ENCODE measurements at places on chromosomes 3 and 15. TPM values are rescaled to one million over a fixed set of nuclear protein-coding genes. Genes with fewer than 3 reads are reported as not detected.

DNA sequence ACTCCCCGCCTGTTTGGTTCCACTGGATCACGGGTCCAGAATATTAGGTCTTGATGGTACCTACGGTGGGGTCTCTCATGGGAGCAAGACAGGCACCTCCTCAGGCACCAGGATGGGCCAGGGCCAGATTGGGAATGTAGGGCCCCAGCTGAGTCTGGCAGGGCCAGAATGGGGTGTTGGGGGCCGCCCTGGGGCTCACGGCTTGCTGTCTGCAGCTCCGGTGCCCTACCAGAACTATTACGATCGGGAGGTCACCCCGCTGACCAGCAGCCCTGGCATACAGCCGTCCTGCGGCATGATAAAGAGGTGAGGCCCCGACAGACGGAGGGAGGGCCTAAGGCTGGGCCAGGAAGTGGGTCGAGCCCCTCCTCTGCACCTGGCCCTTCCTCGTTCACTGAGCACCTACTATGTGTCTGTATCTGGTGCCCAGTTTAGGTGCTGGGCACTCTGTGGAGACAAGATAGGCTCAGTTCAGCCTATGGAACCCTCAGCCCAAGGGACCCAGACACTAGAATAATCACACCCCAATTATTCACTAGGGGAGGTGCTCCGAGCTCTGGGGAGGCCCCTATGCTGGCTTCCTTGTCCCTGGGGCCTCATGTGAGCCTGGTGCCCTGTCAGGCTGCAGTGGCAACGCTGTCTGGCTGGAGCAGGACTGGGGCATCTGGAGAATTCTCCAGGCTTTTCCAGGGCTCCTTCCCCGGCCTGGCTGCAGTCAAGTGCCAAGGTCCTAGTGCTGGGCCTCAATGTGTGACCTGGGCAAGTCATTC is 37.9 kb downstream of the PSTPIP1 start:
- no peaks in the 10 kb centered on the region for H3K27me3 ChIP-seq
- no peak overlapping the region for H3K27ac ChIP-seq
- H3K4me3 ChIP-seq, result no peak overlapping the region

DNA sequence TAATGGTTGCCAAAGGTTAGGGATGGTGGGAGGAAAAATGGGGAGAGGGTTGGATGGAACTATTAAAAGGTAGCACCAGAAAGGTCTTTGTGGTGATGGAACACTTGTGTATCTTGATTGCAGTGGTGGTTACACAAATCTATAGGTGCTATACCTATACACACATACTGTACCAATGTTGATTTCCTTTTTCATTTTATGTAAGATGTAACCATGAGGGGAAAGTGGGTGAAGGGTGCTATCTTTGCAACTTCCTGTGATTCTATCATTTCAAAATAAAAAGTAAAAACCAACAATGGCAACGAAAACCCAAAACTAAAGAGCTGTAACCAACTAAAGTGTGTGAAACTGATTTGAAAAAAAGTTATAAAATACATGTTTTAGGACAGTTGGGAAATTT is 761 bp upstream of the ZNF35 start:
- H3K36me3 ChIP-seq, result peaks cover 27% of the 10 kb centered on the region
- no peak overlapping the region for H3K27ac ChIP-seq
- H3K27me3 ChIP-seq, result no peaks in the 10 kb centered on the region
- peaks cover 10% of the 10 kb centered on the region for H3K4me1 ChIP-seq

- H3K4me1 ChIP-seq, result no peaks in the 10 kb centered on the region
- H3K27me3 ChIP-seq, result no peaks in the 10 kb centered on the region
Measured at GRCh38 chr15:94780166-94780565, 548.8 kb downstream of the MCTP2 start.

- no peaks in the 10 kb centered on the region for H3K27me3 ChIP-seq
- no peak overlapping the region for H3K4me3 ChIP-seq
- H3K36me3 ChIP-seq, result no peaks in the 10 kb centered on the region
Measured at GRCh38 chr15:61118885-61119284, 110.2 kb downstream of the RORA start.

DNA sequence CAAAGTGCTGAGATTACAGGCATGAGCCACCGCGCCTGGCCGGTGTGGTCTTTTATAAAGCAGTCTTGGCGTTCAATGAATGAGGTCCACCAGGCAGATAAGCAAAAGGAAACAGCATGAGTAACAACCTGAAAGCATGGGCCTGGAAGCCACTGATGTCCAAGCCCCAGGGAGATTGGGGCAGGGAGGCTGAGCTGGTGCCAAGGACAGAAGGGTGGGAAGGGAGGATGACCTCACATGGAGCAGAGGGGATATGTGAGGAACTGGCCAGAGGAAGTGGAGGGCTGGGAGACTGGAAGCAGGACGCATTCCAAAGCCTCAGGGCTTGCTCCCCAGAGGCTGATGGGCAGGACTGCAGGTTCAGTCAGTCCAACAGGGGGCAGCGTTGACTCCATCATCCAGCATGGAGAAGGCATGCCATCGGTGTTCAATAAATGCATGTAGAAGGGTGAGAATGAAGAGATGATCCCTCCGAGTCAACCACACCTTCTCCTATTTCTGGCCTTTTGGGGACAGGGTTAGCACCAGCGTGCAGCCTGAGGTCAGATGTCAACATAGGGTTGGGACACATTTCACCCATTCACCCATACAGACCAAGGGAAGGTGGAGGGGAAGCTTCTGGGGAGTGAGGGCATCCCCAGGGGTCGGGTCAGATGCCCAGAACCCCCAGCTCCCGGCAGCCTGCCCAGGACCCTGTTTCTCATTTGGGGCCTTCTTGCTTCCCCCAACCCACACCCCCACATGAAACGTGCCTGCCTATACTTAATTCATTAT is 14.8 kb downstream of the MYL3 start:
- no peaks in the 10 kb centered on the region for H3K36me3 ChIP-seq
- H3K4me1 ChIP-seq, result peaks cover 21% of the 10 kb centered on the region
- peaks cover 19% of the 10 kb centered on the region for H3K27me3 ChIP-seq
- peak; percentile 9 for DNase-seq
- H3K27ac ChIP-seq, result no peak overlapping the region

- no peak for DNase-seq
- H3K36me3 ChIP-seq, result no peaks in the 10 kb centered on the region
- no peak overlapping the region for H3K27ac ChIP-seq
- H3K27me3 ChIP-seq, result no peaks in the 10 kb centered on the region
- no peak overlapping the region for H3K4me3 ChIP-seq
Measured at GRCh38 chr15:74208901-74209559, 6.4 kb upstream of the STRA6 start.

DNA sequence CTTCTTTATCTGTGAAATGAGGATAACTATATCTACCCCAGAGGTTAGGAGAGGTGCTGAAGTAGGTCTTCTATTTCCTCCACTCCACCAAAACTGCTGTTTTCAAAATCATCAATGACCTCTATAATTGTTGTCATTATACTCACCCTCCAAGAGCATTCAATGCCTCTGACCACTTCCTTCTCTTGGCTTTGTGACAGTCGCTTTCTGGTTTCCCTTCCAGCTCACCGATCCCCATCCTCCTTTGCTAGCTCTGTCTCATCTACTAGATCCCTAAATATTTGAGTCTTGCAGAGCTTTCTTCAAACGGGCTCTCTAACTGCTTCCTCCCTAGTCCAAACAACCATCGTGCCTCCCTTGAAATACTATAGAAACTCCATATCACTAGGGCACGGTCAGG is 153.5 kb downstream of the RPLP1 start:
- no peaks in the 10 kb centered on the region for H3K27me3 ChIP-seq
- no peaks in the 10 kb centered on the region for H3K36me3 ChIP-seq
- H3K27ac ChIP-seq, result peak overlapping the region; percentile 40
- DNase-seq, result peak; percentile 46

- H3K4me1 ChIP-seq, result peaks cover 82% of the 10 kb centered on the region
- peak overlapping the region; percentile 63 for H3K27ac ChIP-seq
- peak; percentile 75 for DNase-seq
- no peaks in the 10 kb centered on the region for H3K36me3 ChIP-seq
- peak overlapping the region; percentile 12 for H3K4me3 ChIP-seq
Measured at GRCh38 chr15:49718234-49718633, 97.4 kb downstream of the DTWD1 start.

DNA sequence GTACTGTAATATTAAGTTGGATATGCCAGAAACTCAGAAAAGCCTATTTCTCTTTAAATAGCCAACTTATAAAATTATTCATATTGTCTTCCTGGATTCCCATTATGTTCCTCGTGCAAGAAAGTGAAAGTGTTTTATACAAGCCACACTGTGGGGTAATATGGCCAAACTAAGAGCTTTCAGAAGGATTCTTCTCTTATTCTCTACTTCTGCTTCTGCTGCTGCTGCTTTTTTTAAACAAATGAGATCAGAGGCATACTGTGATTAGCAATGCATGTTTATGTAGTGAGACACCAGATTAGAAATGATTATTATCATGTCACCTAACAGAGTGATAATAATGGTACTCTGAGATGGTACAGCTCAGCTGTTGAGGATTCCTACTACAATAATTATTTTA is 1026.5 kb upstream of the CFAP20DC start:
- no peaks in the 10 kb centered on the region for H3K27me3 ChIP-seq
- H3K27ac ChIP-seq, result peak overlapping the region; percentile 49
- H3K4me1 ChIP-seq, result no peaks in the 10 kb centered on the region
- peak; percentile 1 for DNase-seq
- H3K36me3 ChIP-seq, result no peaks in the 10 kb centered on the region

GLT8D1 gene
- 34.8 TPM for polyA plus RNA-seq

ARGFX gene
- not detected for polyA plus RNA-seq

DNA sequence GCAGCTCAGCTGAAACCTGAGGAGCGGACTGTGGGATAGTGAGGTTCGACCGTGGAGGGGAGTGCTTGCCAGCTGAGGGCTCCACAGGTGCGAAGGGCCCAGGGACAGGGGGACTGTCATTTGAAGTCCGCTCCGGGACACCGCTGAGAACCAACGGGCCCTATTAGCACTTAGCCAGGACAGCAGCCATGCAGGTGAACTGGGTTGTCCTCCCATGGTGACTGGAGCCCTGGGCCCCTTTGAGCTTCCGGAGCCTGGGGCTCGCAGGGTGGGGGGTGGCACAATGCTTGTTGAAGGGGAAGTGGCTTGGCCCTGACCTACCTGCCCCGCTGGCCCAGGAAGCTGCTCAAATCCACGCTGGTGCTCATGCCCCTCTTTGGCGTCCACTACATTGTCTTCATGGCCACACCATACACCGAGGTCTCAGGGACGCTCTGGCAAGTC is 24.7 kb downstream of the PTH1R start:
- H3K27ac ChIP-seq, result no peak overlapping the region
- peaks cover 19% of the 10 kb centered on the region for H3K27me3 ChIP-seq
- H3K36me3 ChIP-seq, result no peaks in the 10 kb centered on the region
- DNase-seq, result no peak
- H3K4me3 ChIP-seq, result no peak overlapping the region

PFKFB4 gene
- 44.9 TPM for polyA plus RNA-seq

GRCh38 chr3:138937690-138938055 is 9.3 kb downstream of the FOXL2 start:
- H3K4me3 ChIP-seq, result no peak overlapping the region
- DNase-seq, result no peak
- H3K36me3 ChIP-seq, result no peaks in the 10 kb centered on the region
- H3K27ac ChIP-seq, result no peak overlapping the region
- peaks cover 76% of the 10 kb centered on the region for H3K27me3 ChIP-seq
- H3K4me1 ChIP-seq, result peaks cover 43% of the 10 kb centered on the region

- no peaks in the 10 kb centered on the region for H3K27me3 ChIP-seq
- H3K27ac ChIP-seq, result no peak overlapping the region
- H3K4me1 ChIP-seq, result peaks cover 3% of the 10 kb centered on the region
- no peaks in the 10 kb centered on the region for H3K36me3 ChIP-seq
- no peak for DNase-seq
- H3K4me3 ChIP-seq, result no peak overlapping the region
Measured at GRCh38 chr3:108025177-108025576, 65.7 kb downstream of the CD47 start.

GRCh38 chr3:173404156-173404555 is 6.6 kb downstream of the NLGN1 start:
- H3K27me3 ChIP-seq, result peaks cover 6% of the 10 kb centered on the region
- H3K4me1 ChIP-seq, result no peaks in the 10 kb centered on the region
- H3K27ac ChIP-seq, result no peak overlapping the region
- DNase-seq, result no peak
- H3K4me3 ChIP-seq, result no peak overlapping the region

DNA sequence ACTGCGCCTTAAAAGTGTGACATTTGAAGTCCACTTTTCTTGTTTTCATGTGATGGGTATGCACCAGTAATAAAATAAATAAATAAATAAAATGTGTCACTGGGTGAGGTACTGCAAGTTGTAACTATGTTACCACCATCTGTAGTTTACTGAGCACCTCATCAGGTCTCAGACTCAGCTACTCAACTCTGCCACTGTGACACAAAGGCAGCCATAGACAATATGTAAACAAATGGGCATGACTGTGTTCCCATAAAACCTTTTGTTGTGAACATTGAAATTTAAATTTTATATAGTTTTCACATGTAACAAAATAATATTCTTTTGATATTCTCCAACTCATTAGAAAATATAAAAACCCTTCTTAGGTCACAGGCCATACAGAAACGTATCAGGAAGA is 120.1 kb downstream of the DNAJB8 start:
- no peak for DNase-seq
- H3K27ac ChIP-seq, result no peak overlapping the region
- no peaks in the 10 kb centered on the region for H3K4me1 ChIP-seq
- H3K4me3 ChIP-seq, result no peak overlapping the region
- peaks cover 18% of the 10 kb centered on the region for H3K36me3 ChIP-seq

LRRC3B gene
- not detected for polyA plus RNA-seq

DNA sequence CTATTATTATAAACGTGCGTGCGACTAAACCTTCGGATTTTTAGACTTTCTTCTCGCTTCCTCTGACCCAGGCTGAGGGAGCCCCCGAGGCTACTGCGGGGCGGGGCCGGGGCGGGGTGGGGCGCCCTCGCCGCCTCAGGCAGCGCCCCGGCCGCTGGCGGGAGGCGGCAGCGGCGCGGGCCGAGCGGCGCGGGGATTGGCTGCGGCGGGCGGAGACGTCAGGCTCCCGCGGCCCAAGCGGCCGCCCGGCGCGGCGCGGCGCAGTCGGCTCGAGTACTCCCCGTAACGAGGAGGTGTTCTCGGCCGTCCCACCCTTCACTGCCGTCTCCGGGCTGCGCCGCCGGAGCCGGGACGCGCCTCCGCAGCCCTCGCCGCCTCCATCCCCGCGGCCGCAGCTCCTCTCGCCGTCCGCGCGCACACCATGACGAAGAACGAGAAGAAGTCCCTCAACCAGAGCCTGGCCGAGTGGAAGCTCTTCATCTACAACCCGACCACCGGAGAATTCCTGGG is at the start of gene ATP1B3:
TSS of gene ATP1B3 (plus strand) at position 263 of the 510 bp plus-strand sequence. CDS start at position 422, 159 bp downstream.
- peaks cover 36% of the 10 kb centered on the region for H3K4me1 ChIP-seq
- H3K4me3 ChIP-seq, result peak within 1 kb of the TSS; percentile 94
- DNase-seq, result peak; percentile 79
- no peaks in the 10 kb centered on the region for H3K36me3 ChIP-seq
- H3K27me3 ChIP-seq, result no peaks in the 10 kb centered on the region

DNA sequence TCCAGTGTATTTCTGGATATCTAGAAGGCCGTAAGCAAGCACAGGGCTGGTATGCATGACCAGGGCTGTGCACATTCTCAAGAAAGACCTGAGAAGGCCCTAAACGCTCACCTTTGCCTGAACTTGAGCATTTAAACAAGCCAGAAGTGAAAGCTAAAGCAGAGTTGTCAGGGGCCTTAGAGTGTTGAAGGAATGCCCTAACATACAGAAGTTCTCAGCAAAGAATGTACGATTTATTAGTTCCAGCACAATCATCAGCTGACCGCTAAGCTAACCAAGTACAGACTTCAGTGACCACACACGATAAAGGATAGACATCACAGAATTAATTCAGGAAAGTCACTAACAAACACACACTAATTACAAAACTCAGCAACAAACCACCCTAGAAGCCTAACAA is 8.7 kb downstream of the HLTF start:
- peaks cover 25% of the 10 kb centered on the region for H3K36me3 ChIP-seq
- H3K4me1 ChIP-seq, result no peaks in the 10 kb centered on the region
- H3K4me3 ChIP-seq, result no peak overlapping the region
- H3K27ac ChIP-seq, result no peak overlapping the region
- no peaks in the 10 kb centered on the region for H3K27me3 ChIP-seq

All from CD14-positive monocyte (primary cell).